ENCODE measurements at places on chromosomes 6 and 20.

- no peak for DNase-seq
Observed at GRCh38 chr20:10319855-10320254, 101.2 kb downstream of the SNAP25 start.

DNA sequence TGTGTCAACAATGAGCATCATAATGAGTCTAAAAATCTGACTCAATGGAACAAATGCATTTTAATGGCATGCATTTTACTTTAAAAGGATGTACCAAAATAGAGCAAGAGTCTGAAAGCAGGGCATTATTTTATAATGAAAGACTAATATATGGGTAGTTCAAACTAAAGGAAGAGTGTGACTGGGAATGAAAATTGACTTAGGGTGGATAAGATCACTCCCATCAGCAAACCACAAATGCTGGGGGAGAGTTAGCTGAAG is 114.7 kb downstream of the SOX4 start:
- no peak for DNase-seq

- DNase-seq, result no peak
Observed at GRCh38 chr6:7124636-7125035, 16.9 kb downstream of the RREB1 start.

- no peak for DNase-seq
Observed at GRCh38 chr6:56024931-56025330, 149.5 kb upstream of the BMP5 start.

DNA sequence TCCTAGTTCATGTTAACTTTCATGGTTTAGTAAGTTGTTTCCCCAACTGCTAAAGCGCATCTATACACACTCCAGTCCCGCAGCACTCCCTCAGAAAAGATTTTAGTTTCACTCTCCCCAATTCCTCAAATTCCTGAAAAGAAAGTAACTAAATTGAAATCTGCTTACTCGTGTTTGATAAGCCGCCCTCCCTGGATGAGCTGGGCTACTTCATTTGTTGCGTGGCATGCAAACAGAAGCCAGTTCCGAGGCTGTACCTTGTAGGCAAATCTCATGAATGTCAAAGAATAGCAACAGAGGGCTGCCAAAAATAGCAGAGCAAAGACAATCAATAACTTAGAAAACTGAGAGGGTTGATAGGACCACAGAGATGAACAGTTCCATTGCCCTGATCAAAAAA is 16.9 kb downstream of the MPC1 start:
- DNase-seq, result no peak

- DNase-seq, result no peak
Observed at GRCh38 chr6:7000825-7001777, 106.7 kb upstream of the RREB1 start.

DNA sequence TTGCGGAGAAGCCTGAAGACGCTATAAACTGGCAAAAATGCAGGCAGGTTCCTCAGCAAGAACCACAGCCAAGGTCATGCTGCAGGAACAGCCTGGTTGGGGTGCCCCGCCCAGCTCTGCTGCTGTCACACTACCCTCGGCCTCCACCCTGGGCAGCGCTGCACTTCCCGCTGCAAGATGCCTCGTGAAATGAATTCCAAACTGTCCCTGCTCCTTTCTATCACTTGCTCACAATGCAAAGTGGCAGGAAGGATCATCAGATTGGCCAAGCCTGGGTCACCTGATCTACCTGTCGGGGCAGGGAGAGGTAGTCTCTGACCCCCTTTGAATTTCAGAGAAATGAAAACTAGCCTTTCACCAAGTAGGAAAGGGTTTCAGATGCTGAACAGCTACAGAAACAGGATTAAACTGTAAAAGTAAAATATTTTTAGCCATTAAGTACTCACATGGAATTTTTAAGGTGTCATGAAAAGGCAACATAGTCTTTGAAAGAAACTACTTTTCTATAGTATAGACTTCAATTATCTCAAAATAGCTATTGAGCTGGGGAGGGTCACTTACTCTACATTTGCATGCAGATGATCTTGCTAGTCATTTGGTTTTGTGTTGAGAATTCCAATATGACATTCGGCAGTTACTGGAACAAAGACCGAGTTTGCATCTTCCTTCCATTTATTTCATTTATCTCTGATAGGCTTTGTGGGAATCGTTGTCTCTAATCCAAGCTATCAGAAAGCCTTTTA is 236.4 kb upstream of the ASCC3 start:
- no peak for DNase-seq

DNA sequence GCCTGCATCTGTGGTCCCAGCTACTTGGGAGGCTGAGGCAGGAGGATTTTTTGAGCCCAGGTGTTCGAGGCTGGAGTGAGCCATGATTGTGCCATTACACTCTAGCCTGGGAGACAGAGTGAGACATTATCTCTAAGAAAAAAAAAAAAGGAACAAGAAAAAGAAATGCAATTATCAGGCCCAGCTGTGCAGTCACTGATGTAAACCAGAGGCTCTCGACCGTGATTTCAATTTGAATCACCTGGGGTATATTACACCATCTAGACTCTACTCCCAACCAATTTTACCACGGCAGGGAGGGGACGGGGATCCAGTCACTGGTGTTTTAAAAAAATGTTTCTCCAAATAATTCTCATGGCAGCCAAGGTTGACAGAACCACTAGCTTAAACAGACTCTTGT is 48.8 kb upstream of the NKX2-2 start:
- no peak for DNase-seq

DNA sequence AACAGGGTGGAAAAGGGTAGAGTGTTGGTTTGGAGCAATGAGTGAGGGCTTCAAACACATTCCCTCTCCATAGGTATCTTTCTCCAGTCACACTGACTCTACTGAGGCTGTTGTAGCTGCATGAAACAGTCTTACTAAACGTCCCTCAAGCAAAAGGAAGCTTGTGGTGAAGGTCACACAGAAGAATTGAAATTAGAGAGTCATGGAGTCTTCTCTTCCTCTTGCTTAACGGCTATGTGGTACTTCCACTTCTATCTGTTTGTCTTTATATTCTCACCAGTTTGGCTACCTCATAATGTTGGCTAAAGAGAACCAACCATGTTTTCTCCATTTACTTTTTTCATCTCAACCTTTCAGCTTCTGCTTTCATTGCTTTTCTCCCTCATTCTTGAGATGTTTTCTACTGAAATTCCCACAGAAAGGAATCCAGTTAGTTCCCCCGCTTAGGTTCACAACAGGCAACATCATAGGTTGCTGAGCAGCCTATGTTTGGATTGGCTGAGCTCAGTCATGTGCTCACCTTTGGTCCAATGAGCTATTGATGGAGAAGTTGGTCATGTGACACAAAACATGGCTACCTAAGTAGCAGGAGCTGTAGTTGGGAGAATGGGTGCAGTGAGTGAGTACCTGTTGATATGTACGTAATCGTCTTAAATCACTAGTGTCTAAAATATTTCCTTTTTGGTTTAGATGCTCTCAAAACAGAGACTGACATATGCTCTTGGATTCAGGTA is 99.8 kb downstream of the SNAP25 start:
- no peak for DNase-seq

GRCh38 chr6:5962794-5963193 is 43.9 kb downstream of the NRN1 start:
- no peak for DNase-seq

DNA sequence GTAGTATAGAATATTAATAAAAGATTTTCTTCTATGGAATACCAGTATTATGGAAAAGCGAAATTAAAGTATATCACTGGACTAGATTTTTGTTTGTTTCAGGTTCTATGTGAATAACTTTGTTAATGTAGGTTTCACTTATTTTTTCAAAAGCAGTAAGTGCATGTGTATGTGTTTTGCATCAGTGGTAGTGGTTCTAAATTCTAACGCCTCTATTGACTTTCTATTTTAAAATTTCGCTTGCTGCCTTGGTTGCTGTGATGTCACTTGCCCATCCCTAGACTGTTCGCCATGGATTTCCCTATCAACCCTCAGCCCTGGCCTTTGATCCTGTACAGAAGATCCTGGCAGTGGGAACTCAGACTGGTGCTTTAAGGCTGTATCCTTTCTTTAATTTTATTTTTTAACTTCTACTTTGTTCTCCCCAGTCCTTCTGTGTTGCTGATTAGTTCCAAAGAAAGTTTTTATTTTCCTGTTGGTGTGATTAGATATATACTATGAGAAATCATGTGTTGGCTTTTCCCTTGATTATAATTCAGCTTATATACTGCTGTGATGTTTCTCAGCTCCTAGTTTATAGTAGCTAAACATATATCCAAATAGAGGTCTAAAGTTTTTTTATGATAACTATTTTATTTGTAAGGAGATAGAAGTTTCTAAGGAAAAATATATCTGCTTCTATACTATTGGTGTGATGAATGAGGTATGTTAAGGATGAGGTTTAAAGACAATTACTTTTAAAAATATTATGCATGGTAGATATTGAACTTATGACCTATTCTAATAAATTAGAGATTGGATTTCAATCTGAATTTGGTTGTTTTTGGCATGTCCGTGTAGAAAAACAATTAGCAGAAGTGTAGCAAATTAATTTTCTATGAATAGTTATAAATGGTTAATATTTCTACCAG is 1.7 kb downstream of the STXBP5 start:
- no peak for DNase-seq

DNA sequence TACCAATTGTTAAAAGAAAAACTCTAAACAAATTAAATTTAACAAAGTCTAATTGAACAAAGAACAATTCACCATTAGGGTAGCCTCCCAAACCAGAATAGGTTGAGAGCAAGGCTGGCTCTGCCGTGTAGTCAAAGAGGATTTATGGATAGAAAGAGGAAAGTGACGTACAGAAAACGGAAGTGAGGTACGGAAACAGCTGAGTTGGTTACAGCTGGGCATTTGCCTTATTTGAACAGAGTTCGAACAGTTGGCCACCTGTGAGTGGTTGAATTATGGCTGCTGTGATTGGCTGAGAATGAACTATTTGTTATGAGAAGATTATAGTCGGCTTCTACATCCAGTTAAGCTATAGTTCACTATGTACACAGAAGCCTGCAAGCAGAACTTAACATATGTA is 18.5 kb upstream of the ISM1 start:
- DNase-seq, result no peak

- DNase-seq, result peak; percentile 61
Observed at GRCh38 chr6:157442291-157442690, 61.3 kb downstream of the ZDHHC14 start.

DNA sequence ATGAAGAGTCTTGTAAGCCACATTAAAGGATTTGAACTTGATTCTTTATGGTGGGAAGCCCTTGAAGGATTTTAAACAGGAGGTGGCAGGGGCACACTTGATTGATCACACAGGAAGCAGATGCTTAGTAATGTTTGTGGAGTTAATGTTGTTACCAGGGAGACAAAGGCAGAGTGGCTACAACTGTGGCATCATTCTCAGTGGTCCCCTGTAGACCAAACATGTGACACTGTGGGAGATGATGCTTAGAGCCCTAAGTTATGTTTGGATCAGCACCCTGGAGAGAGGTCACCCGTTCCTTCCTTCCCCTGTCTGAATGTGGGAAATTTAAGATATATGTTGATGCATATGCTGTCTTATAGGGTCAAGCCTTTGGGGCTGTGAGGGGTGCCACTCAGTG is 53.2 kb downstream of the EIF2S2 start:
- DNase-seq, result no peak

- DNase-seq, result no peak
Observed at GRCh38 chr20:63235399-63235983, at the start of gene BIRC7. TSS of gene BIRC7 (plus strand) at chr20:63235905. CDS start at chr20:63236097, 192 bp downstream.

DNA sequence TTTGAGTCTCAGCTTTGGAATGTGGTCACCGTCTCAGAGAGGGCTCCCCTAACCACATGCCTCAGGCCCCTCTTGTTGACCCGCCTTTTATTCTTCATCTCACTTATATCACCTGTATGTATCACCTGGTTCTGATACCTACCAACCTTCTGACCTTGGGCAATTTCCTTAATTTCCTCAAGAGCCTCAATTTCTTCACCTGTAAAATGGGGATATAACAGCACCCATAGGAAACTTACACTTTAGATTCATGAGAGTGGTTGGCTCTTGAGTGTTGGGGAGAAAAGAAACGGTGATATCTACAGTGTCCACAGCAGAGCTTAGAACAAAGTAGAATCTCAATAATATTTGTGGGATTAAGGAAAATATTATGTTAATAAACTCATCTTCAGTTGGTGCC is 4.0 kb upstream of the DDX27 start:
- DNase-seq, result no peak

- peak; percentile 92 for DNase-seq
Observed at GRCh38 chr6:139753198-139753861, 378.9 kb upstream of the CITED2 start.

GRCh38 chr6:40932366-40932765 is 106.7 kb downstream of the UNC5CL start:
- no peak for DNase-seq

DNA sequence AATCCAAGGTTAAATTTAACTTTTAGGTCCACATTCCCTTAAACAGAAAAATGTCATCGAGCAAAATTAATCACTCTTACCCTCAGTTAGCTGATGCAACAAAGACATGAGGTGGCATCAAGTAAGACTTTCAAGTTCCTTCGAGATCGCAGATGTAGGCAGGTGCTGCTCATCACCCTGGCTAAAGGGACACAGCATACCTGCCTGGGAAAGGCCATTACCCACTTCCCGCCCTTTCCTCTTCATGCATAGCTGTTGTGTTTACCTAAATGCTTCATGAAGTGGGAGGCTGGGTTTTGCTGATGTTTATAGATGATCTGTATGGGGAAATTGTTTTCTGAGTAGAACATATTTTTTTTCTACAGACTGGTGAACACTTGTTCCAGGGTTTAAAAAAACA is 67.7 kb downstream of the GFRA4 start:
- no peak for DNase-seq

- no peak for DNase-seq
Observed at GRCh38 chr6:87667032-87667431, 35.0 kb downstream of the AKIRIN2 start.

DNA sequence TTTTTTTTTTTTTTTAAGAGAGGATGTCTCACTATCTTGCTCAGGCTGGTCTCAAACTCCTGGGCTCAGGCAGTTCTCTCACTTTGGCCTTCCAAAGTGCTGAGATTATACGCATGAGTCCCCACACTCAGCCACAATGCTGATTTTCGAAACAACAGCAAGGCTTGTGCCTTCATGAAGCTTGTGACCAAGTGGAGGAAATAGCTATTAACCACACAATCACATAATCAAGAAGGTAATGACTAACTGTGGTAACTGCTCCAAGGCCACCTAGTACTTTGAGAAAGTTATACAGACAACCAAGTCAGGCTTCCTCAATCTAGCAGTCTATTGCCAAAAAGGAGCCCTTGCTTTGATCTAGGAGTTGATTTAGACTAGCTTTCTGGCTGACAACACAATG is 46.3 kb downstream of the SOD2 start:
- DNase-seq, result peak; percentile 69

GRCh38 chr6:147707524-147707923 is 199.0 kb downstream of the SAMD5 start:
- DNase-seq, result no peak

- DNase-seq, result peak; percentile 77
Observed at GRCh38 chr6:73774311-73774774, 78.3 kb downstream of the CD109 start.

DNA sequence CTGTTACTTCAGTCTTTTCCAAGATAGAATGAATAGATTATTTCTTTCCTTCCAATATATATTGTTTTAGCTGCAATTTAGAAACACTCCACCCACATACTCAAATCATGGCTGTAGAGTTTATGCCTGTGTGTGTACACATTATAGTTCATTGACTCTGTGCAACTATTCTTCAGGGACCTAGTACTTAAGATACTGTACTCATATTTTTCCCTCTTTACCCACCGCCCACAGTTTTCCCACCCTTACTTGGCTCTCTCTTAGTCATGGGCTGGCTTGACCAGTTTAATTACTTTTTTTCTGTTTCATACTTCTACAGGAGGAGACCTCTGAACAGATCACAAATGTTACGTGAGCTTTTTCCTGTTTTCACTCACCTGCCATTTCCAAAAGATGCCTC is 30.4 kb downstream of the C6orf89 start:
- no peak for DNase-seq

Measured in fibroblast of skin of abdomen (primary cell).